ENCODE measurements at places on chromosomes 13 and 19.

DNA sequence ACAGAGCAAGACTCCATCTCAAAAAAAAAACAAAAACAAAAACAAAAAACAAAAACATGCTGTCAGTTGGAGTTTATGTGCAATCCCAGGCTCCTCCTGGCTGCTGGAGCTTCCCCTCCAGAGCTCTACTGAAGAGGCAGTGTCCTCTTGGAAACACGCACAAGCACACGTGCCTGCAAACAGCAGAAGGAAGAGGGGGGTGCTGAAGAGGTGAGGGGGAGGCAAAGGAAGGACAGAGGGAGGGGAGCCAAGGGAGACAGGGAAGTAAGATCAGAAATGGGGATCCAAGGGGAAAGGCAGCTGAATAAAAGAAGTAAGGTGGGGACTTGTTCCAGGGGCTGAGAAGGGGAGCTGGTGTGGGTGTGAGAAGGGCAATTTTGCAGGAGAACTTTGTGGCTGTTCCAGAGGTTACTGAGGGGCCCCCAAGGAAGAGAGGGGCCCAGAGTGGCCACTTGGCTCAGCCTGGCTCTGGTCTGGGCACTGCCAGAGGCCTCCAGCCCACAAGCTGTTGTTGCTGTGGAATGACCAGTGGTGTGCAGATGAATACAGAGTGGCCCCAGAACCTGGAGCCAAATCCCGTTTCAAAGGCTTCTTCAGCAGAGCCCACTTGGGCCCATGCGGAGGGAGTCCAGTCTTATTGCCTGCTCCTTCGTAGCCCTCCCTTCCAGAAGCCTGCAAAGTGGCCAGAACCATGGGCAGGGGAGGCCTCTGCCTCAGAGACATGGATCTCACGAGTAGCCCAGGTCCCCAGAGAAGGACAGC, 34.4 kb downstream of the LYL1 start:
- peaks cover 26% of the 10 kb centered on the region for H3K4me1 ChIP-seq
- H3K4me3 ChIP-seq, result no peak overlapping the region
- no peak overlapping the region for H3K27ac ChIP-seq
- H3K27me3 ChIP-seq, result no peaks in the 10 kb centered on the region
- H3K36me3 ChIP-seq, result peaks cover 11% of the 10 kb centered on the region
- DNase-seq, result no peak

- no peak overlapping the region for H3K4me3 ChIP-seq
- peaks cover 22% of the 10 kb centered on the region for H3K4me1 ChIP-seq
- peaks cover 30% of the 10 kb centered on the region for H3K36me3 ChIP-seq
- no peak for DNase-seq
Measured at GRCh38 chr19:5070930-5071329, 102.0 kb downstream of the KDM4B start.

- DNase-seq, result peak; percentile 45
- peaks cover 18% of the 10 kb centered on the region for H3K4me1 ChIP-seq
- H3K27me3 ChIP-seq, result no peaks in the 10 kb centered on the region
- peak within 1 kb of the TSS; percentile 75 for H3K27ac ChIP-seq
- peak within 1 kb of the TSS; percentile 35 for H3K4me3 ChIP-seq
Measured at GRCh38 chr19:58228585-58229254, at the start of gene ZNF544. TSS of gene ZNF544 (plus strand) at chr19:58228914. CDS start at chr19:58244024, 15,110 bp downstream.

- H3K27ac ChIP-seq, result no peak overlapping the region
- H3K27me3 ChIP-seq, result no peaks in the 10 kb centered on the region
Measured at GRCh38 chr13:48263196-48263595, 30.2 kb downstream of the ITM2B start.

DNA sequence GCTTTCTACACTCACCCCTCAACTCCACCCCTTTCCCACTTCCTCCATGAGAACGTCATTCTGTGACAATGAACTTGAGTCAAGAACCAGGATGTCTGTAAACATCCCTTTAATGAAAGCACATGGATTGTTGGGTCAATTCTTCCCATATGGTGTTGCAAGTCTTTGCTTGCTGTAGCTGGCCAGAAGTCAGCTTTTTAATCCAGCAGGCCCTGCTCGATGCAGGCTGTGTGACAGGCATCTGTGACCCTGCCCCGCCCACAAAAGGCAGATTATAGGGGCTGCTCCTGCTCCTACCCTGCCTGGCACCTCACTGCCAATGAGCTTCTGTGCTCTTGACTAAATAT, 78.0 kb downstream of the STARD13 start:
- peak overlapping the region; percentile 30 for H3K27ac ChIP-seq
- peak; percentile 74 for DNase-seq
- no peak overlapping the region for H3K4me3 ChIP-seq
- H3K36me3 ChIP-seq, result peaks cover 12% of the 10 kb centered on the region
